DND-41 (cell line): ENCODE measurements at places on chromosomes 4 and X.

DNA sequence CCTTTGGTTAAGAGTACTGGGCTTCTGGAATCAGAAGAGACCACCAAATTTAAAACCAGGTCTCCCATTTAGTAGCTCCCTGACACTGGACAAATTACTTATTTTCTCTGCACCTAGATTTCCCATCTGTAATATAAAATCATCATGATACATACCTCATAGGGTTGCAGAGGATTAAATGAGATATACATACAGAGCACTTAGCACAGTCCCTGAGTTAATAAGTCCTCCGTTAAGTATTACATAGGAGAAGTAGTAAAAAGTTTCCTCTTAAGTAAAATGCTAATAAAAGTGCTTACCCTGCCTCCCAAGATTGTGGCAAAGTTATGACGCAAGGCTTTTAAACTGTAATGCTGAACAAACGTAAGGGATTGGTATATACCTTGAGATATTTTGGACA, 539 bp upstream of the CHIC1 start:
- H3K36me3 ChIP-seq: peaks cover 8% of the 10 kb centered on the region; the same call in 1 of the 2 replicates
- no peak for DNase-seq
- peak overlapping the region; percentile 72 for H3K27ac ChIP-seq
- peaks cover 21% of the 10 kb centered on the region for H3K4me1 ChIP-seq
- no peaks in the 10 kb centered on the region for H3K27me3 ChIP-seq
- H3K4me3 ChIP-seq: peak overlapping the region; percentile 72

- H3K36me3 ChIP-seq: no peaks in the 10 kb centered on the region
- H3K27ac ChIP-seq: no peak overlapping the region
- no peak for DNase-seq
Measured at GRCh38 chr4:162274354-162274753, 110.6 kb upstream of the FSTL5 start.

DNA sequence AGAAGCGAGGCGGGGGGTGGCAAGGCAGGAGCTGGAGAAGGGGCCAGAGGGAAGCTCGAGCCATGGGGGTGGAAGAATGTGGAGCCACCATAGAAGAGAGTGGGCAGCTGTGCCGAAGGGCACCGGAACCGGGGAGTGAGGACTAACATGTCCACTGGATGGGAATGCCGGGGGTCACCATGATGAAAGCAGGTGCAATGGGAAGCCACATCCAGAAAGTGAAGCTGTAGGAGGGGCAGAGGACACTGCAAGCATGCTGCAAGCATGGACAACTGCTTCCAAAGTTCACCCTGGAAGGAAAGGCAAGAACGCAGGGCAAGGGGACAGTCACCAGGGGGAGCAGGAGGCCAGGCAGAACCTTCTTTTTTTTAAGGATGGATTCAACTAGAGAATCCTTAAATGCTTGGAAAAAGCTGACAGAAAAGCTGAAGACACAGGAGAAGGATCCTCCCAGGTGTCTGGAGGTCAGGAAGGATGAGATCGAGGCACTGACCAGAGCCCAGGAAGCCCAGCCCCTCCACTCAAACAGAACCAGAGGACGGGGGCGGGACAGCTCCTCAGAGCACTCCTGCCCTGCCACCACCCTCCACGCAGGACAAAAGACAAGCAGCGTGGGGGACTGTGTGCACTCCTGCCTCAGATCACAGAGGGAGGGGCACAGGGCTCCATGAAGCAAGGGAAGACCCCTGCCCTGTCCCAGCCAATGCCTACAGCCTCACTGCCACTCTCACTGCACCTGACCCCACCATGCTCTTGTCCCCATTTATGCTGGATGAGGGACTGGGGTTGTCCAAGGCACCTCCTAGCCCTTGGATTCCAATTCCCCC, 169.2 kb downstream of the AFAP1 start:
- peaks cover 15% of the 10 kb centered on the region for H3K27me3 ChIP-seq
- H3K27ac ChIP-seq: no peak overlapping the region
- H3K4me3 ChIP-seq: no peak overlapping the region
- no peaks in the 10 kb centered on the region for H3K36me3 ChIP-seq
- no peak for DNase-seq

DNA sequence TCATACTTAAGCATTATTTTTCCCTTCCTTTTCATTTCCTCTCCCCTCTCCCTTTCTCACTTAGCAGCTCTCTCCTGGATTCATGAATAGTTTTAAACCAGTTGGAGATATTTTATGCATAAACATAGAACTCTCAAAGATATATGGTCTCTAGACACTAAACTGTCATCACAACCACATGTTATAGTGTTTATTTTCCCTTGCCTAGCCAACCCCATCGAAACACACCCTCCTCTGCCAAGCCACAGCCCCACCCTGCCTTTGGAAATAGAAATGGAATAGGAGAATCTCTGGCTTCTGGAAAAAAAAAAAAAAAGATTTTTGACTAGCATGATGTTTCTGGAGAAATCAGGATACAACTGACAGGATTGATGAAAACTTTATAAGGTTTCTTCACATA, 64.8 kb upstream of the RBPJ start:
- no peaks in the 10 kb centered on the region for H3K36me3 ChIP-seq
- no peak overlapping the region for H3K27ac ChIP-seq
- H3K4me3 ChIP-seq: no peak overlapping the region
- no peak for DNase-seq
- no peaks in the 10 kb centered on the region for H3K4me1 ChIP-seq
